Calu3 (cell line): ENCODE measurements at places on chromosomes 2 and 18. TPM values are rescaled to one million over a fixed set of nuclear protein-coding genes. Genes with fewer than 3 reads are reported as not detected.

MBD5 gene
- total RNA-seq = 32.8 and 36.4 TPM in 2 replicates

VIT gene
- not detected in 2 replicates for total RNA-seq

OTX1 gene
- 7.1 and 8.3 TPM in 2 replicates for total RNA-seq

GRCh38 chr2:11582862-11583752 lies 49.3 kb downstream of the GREB1 start:
- H3K27ac ChIP-seq = no peak overlapping the region
- DNase-seq = peak; percentile 81
- no peaks in the 10 kb centered on the region for H3K4me1 ChIP-seq
- H3K36me3 ChIP-seq = no peaks in the 10 kb centered on the region

- no peak for DNase-seq
- no peaks in the 10 kb centered on the region for H3K36me3 ChIP-seq
- no peak overlapping the region for H3K27ac ChIP-seq
- no peaks in the 10 kb centered on the region for H3K27me3 ChIP-seq
Measured at GRCh38 chr2:33034784-33035183, 88.0 kb downstream of the LTBP1 start.

DNA sequence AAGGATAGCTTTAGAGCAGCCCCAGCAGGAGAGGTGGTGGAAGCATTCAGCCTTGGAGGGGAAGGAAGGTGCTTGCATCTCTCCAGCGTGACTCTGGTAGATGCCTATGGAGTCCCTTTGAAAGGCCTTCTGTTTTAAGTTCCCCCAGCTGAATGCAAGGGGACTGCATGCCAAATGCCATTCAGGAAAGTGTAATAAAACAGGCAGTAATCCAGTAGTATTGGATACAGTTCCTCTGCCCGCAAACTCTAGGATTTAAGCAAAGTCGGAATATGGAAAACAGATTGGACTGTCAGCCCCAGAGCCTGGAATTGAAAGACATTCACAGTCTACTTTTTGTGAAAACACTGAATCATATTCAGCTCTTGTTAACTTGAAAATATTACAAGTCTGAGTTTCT lies 125.2 kb upstream of the GAREM1 start:
- no peak for DNase-seq
- H3K4me1 ChIP-seq = no peaks in the 10 kb centered on the region
- H3K27ac ChIP-seq = no peak overlapping the region

DNA sequence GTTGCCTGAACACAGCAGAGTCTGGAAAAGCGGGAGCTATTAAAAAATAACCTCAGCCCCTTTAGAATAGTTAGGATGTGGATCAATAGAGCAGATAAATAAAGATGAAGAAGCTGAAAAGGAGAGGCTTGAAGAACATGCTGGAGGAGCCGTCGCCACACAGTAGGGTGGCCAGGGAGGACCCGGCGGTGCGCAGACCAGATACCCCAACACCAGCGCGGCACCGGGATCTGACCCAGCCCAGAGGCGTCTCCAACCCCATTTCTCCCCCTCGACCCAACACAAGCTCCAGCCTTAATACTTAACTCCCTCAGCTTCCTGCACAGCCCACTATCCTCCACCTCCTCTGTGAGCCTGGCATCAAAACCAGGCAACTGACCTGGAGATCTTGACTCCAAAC lies 16.0 kb downstream of the CYB5A start:
- no peaks in the 10 kb centered on the region for H3K27me3 ChIP-seq
- peaks cover 10% of the 10 kb centered on the region for H3K4me1 ChIP-seq
- peaks cover 4% of the 10 kb centered on the region for H3K36me3 ChIP-seq

GRCh38 chr2:157559061-157559460 lies 69.6 kb downstream of the ACVR1C start:
- peaks cover 13% of the 10 kb centered on the region for H3K27me3 ChIP-seq
- no peaks in the 10 kb centered on the region for H3K36me3 ChIP-seq
- no peaks in the 10 kb centered on the region for H3K4me1 ChIP-seq
- H3K27ac ChIP-seq = no peak overlapping the region

GRCh38 chr18:79733986-79734770 lies 54.6 kb downstream of the CTDP1 start:
- peaks cover 53% of the 10 kb centered on the region for H3K36me3 ChIP-seq
- H3K4me3 ChIP-seq = no peak overlapping the region
- no peaks in the 10 kb centered on the region for H3K27me3 ChIP-seq
- H3K27ac ChIP-seq = no peak overlapping the region
- no peak for DNase-seq
